ENCODE measurements at places on chromosomes 4 and X.

GRCh38 chr4:185254434-185254833 lies 45.0 kb downstream of the SNX25 start:
- no peak for DNase-seq

DNA sequence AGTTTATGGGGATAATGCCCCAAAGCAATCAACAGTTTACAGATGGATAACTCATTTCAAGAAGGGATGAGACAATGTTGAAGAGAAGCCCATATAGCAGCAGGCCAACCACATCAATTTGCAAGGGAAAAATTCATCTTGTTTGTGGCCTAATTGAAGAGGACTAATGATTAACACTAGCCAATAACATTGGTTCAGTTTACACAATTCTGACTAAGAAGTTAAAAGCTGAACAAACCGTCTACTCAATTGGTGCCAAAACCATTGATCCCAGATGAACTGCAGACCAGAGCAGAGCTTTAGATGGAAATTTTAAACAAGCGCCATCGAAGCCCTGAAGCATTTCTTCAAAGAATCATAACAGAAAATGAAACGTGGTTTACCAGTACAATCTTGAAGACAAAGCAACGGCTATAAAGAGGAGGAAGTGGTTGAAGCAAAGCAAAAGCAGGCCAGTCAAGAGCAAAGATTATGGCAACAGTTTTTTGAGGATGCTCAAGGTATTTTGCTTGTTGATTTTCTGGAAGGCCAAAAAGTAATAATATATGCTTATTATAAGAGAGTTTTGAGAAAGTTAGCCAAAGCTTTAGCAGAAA lies 20.5 kb upstream of the BLTP1 start:
- DNase-seq = no peak

GRCh38 chr4:3571921-3572320 lies 39.7 kb upstream of the LRPAP1 start:
- DNase-seq = no peak

DNA sequence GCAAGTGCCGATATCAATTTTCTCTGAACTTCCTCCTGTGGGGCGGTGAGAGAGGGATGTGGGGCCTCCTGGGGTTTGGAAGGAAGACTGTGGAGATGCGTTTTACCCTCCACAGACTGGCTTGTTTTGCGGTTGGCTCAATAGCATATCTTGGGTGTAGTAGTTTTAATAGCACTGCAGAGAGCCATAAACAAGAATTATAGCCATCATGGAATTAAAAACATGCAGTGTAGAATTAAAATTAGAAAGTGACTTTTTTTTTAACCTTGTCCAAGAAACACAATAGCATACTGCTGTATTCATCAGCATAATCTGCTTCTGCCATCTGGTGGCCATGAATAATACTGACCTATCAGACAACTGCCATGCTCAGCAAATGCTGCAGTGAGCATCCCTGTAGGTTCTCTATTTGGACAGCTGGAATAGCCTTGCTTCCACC lies 47.3 kb upstream of the SCML1 start:
- no peak for DNase-seq

- no peak for DNase-seq
These were observed 88.2 kb upstream of the CAMK2D start for GRCh38 chr4:113849771-113850170.

DNA sequence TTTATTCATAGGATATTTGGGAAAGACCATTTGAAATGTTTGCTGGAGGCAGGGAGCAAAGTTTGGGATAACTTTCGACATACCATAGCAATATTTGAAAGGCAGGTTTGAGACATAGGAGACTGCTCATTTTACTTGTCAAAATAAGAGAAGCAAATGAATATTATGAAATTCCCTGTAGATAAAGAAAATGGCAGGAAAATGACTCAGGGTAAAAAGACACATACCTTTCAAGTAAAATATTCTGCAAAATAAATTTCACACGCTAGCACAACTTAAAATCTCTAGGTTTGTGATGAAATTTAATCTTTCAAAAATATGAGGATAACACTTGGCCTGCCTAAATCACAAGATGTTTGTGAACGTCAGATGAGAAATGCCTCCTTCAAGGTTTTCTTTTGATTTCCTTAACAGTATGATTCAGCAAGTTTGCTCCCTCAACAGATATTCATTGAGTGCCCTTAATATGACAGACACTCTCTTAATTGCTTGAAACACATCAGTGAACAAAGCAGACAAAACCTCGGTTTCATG lies 6.6 kb downstream of the TMEM156 start:
- DNase-seq = no peak

DNA sequence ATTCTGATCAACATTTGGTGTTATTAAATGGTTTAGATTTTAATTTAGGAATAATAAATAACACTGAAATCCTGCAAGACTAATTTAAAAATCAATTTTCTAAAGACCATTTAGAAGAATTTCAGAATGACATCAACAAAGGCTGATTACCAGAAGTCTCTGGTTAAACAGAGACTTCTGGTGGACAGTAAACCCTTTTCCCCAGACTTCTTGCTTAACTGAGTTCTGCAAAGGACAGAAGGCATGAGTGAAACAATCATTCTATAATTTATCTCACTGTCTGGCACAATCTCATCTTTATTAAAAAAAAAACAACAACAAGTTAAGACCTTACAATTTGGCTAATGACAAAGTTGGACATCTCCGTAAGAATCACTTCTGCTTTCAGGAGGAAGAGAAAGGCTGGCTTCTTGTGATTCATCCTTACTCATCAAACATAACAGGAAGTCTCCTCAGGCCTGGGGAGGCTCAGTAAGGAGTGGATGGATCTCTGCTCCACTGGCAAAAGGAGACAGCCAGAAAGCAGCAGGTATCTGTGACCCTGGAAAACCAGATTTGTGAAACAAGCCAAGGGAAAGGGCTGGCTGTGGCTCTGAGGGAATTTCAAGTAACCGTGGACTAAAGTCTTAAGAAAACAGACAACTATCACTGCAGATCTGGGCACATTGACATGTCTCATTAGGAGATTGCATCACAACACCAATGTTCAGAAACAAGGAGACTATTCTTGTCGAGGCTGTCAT lies 908 bp upstream of the TLR6 start:
- DNase-seq = no peak

- no peak for DNase-seq
These were observed 158.0 kb downstream of the SH2D1A start for GRCh38 chrX:124504111-124504983.

- DNase-seq = no peak
These were observed 66.0 kb downstream of the PLAC1 start for GRCh38 chrX:134592303-134592702.

GRCh38 chr4:47494124-47494430 lies 9.0 kb downstream of the ATP10D start:
- no peak for DNase-seq

GRCh38 chrX:70470850-70471289 lies 26.2 kb downstream of the DLG3 start:
- no peak for DNase-seq

DNA sequence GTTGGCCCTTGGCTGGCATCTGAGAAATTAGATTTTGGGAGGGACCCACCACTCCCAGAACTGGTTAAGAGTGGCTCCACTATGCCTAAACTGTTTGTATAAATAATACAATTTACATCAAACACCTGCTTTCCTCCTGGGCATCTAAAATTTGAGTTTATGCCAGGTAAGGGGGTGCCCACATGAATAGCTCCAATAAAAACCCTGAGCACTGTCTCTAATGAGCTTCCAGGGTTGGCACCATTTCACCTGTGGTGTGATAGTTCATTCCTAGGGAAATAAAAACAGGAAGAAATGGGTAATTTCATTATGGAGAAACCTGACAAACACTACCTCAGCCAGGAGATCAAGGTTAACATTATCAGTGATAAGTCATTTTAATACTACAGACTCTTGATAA lies 119.7 kb downstream of the FRYL start:
- DNase-seq = no peak

DNA sequence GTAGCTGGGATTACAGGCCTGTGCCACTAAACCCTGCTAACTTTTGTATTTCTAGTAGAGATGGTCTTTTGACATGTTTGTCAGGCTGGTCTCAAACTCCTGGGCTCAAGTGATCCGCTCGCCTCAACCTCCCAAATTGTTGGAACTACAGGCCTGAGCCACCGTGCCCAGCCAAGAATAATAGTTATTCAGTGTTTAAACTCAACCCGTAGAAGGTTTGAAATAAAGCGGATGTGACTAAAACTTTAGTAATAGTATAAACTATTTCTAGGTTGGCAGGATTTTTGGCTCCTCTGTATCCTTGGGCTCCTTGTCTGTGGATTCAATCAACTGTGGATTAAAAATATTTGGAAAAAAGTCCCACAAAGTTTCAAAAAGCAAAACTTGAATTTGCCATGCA lies 37.8 kb downstream of the PCDH10 start:
- DNase-seq = no peak
